ENCODE measurements at places on chromosomes 7 and 10. TPM values are rescaled to one million over a fixed set of nuclear protein-coding genes. Genes with fewer than 3 reads are reported as not detected.

- no peak for DNase-seq
Measured at GRCh38 chr7:47192978-47193377, 388.9 kb downstream of the TNS3 start.

DNA sequence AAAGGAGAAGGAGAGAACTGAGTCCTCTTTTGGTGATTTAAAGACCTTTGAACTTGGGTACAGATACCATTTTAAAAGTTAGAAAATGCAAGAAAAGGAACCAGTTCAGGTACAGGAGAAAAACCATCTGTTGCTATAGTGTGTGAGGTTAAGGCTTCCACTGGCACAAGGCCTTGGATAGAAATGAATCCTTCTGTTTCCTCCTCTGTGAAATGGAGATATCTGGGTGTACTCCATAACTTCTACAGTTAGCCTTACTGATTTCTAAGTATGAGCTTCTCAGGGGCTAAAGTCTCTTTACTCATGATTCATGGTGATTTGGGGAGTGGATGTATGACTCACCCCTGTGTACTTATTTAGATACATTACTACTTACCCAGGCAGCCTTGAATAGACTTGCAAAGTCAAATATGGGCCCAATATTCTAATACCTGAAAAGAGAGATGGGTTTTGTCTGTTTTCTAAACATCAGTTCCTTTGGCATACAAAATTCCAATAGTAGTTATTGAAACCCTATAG is 117.2 kb upstream of the ADO start:
- DNase-seq = no peak

DNA sequence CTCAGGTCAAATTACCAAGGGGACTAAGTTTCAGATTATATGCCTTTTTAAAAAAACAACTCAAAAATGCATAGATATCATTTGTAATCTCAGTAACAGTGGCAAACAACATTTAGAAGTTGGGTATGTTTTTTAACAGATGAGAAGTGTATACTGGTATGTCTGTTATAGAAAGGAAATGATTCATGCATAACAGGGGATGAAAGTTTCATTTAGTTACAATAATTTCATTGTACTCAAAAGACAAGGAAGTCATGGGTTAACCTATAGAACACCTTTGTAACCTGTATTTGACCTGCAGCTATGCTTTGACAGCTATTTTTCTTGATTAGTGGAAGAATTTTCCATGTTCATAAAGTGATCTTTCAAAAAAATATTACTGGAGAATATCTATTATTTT is 35.4 kb upstream of the FAM133B start:
- no peak for DNase-seq

DNA sequence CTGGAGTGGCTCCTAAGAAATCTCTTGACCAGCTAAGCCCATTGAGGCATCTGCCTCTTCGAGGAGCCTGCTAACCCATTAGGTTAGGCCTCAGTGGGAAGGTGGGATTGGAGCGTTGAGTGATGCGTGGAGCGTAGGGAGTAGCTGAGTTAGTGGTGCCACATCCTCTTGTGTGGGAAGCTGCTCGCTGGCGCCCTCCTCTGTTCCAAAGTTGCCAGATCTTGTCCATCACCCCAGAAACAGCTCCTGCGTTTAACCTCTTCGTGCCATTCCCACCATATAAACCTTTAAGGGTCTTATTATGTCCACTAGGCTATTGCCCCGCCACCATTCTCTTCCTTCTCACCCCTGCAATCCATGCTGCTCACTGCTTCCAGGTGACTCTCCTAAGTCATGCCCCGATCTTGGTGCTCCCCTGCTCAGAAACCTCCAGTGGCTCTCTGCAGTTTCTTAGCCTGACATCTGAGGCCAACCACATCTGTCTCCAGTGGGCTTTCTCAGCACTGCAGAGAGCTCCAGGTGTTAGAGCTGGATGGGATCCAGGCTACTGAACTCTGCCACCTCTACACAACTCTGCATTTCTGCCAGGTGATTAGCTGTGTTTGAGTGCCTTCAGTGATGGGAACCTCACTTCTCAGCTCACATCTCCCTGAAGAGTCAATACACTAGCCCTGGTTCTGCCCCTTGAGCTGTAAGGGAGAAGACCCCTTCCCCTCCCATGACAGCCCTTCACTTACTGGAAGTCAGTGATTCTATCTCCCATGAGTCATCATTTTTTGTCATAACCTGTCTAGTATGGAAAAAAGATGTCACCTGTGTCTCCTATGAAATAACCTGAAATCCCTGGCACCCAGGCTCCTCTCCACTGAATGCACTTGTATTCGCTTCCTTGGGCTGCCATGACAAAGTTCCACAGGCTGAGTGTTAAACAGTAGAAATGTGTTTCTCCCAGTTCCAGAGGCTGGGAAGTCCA is 65.0 kb upstream of the FGFR2 start:
- no peak for DNase-seq

GRCh38 chr10:100148353-100149211 is 37.2 kb downstream of the ERLIN1 start:
- peak; percentile 83 for DNase-seq

DNA sequence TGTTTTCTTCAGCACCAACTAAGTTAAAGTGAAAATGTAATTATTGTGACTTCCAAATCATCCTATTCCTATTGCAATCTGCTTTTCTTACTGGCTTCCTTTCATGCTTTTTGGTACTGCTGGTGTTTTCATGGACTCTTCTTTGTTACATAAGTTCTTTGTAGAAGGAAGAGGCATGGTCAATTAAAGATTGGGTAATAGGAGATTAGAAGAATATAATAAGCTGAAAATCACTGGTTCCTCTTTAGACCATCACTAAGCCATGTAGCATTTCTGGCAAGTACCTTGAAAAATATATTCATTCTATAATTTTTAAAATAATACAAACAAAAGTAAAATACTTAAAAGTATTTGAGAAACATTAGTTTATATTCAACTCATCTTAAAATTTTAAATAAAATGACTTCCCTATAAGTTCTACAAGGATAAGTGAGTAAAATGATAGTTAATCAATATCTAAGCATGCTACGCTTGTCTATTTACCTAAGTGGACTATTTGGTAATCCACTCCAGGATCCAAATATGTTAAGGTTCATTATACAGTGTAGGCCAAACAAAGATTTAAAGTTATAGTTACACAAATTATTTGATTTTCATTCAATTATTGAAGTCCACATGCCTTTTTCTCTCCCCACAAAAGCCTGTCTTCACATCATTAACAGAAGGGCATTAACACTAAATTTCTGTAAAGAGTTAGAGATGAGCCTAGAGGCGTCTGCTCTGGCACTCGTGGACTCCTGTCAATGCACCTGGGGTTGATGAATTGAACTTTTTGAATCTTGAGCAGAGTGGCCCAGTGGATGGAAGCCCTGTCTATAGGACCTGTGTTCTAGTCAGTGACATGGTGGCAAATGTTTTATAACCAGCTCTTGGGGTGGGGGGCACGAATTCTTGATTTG is 408.1 kb downstream of the INHBA start:
- no peak for DNase-seq

GRCh38 chr7:71429083-71429482 is 297.1 kb downstream of the GALNT17 start:
- no peak for DNase-seq

DNA sequence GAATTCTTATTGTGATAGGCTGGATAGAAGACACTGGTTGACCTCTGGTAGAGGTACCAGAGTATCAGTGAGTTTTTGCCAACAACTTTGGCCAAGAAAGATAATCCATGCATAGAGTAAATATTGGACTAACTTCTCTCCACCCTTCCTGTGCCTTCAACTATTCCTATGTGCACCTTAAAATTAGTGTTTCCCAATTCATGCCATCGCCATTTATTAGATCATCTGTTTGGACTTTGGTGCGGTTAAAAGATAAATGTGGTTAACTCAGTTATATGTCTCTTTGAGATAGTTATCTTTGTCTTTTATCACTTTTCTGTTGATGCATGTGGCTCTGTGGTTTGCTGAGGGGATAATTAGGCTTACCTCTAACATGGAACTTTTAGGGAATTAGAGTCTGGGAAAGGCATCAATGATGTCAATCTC is 4.6 kb downstream of the PAPSS2 start:
- no peak for DNase-seq

DNA sequence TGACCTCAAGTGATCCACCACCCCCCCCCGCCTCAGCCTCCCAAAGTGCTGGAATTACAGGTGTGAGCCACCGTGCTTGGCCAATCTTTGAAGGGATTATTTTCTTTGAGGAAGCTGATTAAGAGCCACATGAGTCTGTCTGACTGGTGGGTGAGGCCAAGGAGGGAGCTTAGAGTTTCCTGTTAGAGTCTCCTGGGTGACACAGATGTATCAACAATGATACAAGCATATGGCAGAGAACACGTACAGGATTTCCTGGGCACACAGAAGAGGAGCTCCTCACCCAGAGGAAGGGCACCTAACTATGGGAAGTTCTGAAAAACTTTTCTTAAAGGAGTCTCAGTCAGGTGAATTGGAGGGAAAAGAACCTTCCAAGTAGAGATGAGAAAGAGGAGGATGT is 69.4 kb downstream of the GOLGA7B start:
- no peak for DNase-seq

- DNase-seq = peak; percentile 50
Measured at GRCh38 chr7:23235813-23236221, 10.8 kb upstream of the GPNMB start.

DNA sequence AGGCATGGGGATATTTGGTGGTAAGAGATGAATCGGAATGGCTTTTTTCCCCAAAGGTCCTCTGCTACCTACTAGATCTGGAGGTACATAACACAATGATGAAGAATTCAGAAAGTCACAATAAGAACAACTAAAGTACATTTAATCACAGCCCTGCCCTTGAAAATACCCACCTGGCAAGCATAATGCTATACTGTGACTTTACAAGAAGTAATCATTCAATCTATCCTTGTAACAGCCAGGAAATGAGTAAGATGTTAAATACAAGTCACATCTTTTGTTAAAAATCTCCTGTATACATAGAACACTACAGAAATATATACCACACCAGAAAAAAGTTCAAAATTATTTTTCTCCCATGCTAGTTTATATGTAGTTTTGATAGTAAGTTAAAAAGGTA is 108.3 kb upstream of the ABCB5 start:
- DNase-seq = no peak

GRCh38 chr7:111138586-111138985 is 47.7 kb downstream of the LRRN3 start:
- DNase-seq = no peak

The BBS9 gene
- polyA plus RNA-seq = 6.9 TPM

The ERVW-1 gene
- not detected for polyA plus RNA-seq

The SEMA4G gene
- 1.9 TPM for polyA plus RNA-seq
